HCEC 1CT (cell line): ENCODE measurements at places on chromosomes 1 and 21.

GRCh38 chr1:206037581-206037980 is 13.9 kb upstream of the CTSE start:
- no peak for DNase-seq

GRCh38 chr1:70449049-70449448 is 38.0 kb downstream of the CTH start:
- DNase-seq: no peak

DNA sequence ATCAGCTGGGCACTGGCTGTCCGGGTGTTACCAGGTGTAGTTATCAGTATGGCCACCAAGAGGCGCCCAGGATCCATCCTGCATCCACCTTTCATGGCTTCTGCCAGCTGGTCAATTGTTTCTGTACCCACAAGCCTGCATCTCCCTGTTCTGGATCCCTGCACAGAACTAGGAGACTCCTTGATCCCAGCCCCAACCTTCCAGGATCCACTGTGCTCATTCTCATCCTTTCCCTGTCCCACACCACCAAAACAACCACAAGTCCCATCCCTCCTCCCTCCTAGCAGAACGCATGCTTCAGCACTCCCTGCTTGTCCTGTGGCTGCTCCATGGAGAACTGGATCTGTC is 27.2 kb upstream of the FOXE3 start:
- DNase-seq: peak; percentile 54

- DNase-seq: peak; percentile 71
Observed at GRCh38 chr1:1021920-1022259, 2.0 kb downstream of the AGRN start.

DNA sequence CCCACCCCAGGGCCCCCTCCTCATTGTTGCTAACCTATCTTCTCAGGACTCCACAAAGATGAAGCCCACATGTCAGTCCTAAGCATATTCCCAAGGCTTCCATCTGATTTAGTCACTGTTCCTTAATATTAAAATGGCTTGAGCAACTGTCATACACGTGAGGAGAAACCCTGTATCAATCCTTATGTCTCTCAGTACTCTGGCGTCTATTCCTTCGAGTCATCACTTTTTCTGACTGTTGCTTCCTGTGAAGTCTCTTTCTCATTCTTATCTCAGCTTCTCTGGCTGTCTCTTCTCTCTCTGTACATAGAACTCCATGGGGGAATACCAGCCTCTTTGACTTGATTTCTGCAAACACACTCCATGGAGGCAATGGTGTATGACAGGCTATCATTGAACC is 98.4 kb downstream of the C4BPA start:
- DNase-seq: no peak
